ENCODE measurements at places on chromosomes 3 and 15.

GRCh38 chr3:123026565-123027291, 835 bp downstream of the SEMA5B start:
- DNase-seq: no peak

GRCh38 chr3:115581362-115582135, 41.8 kb upstream of the GAP43 start:
- no peak for DNase-seq

GRCh38 chr3:147113293-147114044, 292.9 kb downstream of the ZIC4 start:
- DNase-seq: no peak

- no peak for DNase-seq
Measured at GRCh38 chr15:97189162-97189780, 771.2 kb upstream of the ARRDC4 start.

GRCh38 chr3:82938821-82939328, 1177.4 kb upstream of the GBE1 start:
- no peak for DNase-seq

DNA sequence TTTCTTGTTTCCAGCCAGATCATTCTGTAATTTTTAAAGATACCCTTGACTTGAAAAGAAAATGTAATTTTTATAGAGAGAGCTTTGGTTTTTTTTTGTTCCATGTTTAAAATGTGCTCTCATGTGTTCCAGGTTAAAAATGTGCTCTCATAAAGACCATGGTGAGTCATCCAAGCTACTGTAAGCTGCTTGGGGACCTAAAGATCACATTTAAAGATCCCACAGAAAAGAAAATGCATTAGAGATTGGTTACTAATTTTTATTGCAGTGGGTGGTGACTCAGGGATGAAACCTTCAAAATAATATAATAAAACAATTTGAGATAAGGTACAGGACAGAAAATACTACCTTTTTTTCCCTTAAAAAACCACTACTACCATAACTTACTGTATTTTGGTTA, 11.0 kb downstream of the TCF12 start:
- DNase-seq: no peak

- DNase-seq: no peak
Measured at GRCh38 chr15:57611938-57612337, 20.2 kb downstream of the MYZAP start.

- no peak for DNase-seq
Measured at GRCh38 chr3:73352841-73353645, 271.7 kb downstream of the PDZRN3 start.

GRCh38 chr3:50155891-50156290, 767 bp downstream of the SEMA3F start:
- DNase-seq: no peak

DNA sequence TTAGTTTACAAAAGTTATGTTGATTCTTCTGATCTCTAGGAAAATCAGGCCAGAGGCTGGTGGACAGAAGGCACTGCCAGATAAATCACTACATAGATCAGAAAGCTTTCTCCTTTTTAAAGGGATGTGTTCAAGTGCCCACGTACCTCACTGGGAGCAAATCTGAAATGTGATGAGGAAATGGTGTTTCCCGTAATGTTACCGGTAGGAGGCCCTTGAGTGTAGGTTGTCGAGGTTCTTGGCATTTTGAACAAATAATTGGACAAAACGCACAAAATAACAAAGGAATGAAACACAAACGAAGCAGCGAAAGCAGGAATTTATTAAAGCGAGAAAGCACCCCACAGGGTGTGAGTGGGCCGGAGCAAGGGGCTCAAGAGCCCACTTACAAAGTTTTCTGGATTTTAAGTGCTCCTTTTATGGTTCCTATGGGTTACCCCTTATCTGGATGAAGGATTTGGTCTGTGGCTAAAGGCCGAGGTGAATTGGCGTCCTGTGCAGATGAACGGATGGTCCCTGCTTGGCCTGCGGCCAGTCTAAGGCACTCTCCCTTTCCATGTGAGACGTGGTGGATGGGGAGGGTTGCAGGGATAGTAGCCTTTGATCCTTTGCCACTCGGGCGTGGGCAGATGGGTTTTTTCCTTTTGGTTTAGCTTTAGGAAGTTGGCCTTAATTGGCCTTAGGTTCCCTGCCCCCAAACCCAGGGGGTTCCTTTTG, 1.0 kb downstream of the SNX1 start:
- no peak for DNase-seq

- DNase-seq: no peak
Measured at GRCh38 chr3:31268868-31269267, 263.9 kb upstream of the STT3B start.

DNA sequence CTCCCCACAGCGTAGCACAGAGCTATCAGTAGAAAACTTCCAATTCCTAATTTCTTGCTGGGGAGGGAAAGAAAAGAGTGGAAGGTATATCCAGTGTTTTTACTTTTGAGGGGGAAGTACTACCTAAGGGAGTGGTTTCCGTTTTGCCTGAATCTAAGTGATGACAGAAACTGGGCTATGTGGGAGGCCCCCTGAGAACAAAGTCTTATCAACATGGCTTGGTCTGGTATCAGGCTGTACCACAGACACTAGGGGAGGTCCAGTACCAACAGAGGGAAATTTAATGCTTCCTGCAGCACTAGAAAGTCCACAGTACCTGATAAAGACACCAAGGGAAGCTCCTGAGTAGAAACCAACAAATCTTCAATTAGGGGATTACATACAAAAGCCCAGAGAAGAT, 199.2 kb downstream of the IL5RA start:
- no peak for DNase-seq

DNA sequence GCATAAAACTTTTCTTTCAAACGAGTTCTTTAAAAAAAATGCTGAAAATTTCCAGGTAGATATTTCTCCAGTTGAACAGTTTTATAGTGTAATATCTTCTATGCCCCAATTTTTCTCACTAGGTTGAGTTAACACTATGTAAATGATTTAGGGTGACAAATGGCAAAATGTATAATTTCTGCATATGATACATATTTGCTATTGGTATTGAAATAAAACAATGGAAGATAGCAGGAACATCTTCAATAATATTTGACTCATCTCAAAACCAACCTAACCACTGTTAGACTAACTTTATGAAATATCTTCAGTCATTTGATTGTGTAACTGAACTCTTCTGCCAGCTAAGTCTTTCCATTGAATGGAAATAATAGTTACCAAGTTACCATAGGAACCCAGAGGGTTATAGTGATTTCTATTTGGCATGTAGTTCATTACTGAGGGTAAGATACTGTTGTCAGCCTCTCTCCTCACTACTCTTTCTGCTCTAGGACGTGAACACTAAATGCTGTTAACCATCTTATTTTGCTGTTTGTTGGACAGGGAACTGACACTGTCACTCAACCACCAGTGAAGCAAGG, 824.7 kb upstream of the NECTIN3 start:
- DNase-seq: no peak

DNA sequence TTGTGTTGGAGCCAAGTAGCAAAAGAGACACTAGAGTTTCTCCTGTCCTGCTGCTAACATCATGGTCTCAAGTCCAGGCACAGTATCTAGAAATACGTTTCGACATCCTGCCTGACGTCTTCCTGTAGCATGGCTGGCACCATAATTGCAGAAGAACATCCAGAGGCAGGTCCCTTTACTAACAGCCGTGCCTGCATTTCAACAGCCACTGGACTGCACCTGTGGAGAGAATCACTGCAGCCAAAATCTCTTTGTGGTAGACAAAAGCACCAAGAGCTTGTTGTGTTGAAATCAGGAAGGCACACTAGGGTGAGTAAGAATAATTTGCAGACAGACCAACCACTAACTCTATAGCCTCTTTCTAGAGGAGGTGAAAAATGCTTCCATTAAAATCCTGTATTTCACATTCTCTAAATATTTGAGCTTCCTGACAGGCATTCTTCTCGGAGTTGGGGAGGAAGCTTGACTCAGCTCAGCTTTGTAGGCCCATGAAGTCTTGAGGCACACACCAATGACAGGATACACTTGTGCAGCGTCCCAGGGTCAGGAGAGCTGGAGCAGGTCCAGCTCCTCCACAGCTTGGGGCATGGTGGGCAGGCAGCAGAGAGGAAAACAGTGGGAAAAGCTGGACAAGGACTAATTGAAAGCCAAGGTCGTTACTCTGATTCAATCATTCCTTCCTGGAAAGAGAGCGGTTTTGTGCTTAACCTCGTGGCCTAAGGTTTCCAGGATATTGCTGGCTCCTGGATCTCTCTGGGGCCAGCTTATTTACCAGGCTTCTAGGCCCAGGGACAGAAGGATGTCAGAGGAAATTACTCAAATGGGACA, 244.9 kb downstream of the FAM43A start:
- no peak for DNase-seq

DNA sequence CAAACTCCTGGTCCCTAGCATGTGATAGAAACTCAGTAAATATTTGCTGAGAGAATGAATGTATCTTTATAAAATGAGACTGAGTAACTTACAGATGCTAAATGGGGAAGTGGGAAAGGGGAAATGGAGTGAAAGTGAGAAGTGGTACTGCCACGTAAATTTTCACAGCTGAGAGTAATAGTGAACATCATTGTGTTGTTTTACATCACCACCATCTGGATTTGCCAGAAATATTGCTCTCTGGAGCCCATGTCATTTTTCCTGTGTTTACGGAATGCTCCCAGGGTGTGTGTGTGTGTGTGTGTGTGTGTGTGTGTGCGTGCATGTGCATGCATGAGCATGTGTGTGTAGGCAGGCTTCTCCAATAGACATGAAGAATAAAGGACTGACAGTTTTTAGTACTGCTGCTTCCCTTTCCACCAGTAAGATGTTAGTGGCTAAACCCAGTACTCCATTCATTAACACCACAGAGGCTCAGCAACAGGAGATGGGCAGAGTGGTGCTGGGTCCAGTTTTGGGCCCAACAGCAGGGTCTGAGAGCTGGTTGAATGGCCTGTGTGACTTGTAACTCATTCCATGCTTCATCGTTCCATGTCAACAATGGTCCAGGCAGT, 57.3 kb downstream of the DIPK2A start:
- no peak for DNase-seq

GRCh38 chr3:49674497-49674983, 389 bp downstream of the APEH start:
- DNase-seq: no peak

- no peak for DNase-seq
Measured at GRCh38 chr3:13882876-13883275, 3.0 kb upstream of the WNT7A start.

GRCh38 chr3:10783360-10784351, 32.4 kb upstream of the SLC6A11 start:
- no peak for DNase-seq

DNA sequence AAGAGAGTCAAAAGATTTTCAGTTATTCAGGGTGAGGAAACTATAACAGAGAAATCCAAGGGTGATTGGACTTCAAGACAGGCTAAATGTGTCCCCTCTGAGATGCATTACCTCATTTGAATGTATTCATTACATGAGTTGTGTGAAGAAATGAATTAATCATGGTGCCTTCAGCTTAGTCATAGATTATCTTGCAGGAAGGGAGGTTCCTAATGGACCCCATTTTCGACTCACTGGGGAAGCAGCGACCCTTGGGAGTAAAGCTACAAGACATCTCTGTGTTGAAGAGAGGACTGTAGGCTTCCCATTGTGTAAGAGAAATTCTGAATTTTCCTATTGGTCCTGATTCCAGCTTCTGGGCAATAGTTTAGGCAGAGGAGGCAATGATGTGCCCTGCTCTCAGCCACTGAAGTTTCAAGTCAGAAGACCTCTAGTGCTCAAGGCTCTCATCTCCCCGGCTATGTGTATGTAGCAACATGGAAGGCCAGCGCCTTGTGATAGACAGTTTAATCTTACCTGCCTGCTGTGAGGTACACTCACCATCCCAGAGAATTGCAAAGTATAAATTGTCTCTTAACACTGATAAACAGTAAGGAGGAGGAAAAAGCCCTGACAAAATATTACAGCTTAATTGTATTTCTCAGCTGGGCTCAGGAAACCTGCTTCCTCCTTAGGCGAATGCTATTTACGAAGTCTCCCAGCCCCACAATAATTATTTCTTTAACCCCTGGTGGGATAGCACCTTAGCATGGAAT, 133.8 kb downstream of the PDCD6IP start:
- DNase-seq: no peak

GRCh38 chr15:40407330-40407990, 1.9 kb downstream of the IVD start:
- DNase-seq: no peak

- DNase-seq: no peak
Measured at GRCh38 chr15:44706946-44707636, 4.0 kb downstream of the PATL2 start.

DNA sequence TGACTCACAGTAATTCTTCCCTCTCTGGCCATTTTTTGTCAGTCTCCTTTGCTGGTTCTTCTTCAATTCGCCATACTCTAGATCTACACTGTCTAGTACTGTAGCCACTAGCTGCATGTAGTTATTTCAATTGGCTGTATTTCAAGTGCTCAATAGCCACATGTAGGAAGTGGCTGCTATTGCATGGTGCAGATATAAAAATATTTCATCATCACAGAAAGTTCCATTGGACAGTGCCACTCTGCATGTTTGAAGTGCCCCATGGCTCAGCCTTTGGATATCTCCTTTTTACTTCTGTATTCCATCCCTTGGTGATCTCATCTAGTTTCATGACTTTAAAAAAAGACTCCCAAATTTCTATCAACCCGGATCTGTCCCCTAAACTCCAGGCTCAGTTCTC, 22.1 kb downstream of the PPP2R3A start:
- DNase-seq: no peak

GRCh38 chr3:181176601-181177000, 187.1 kb upstream of the DNAJC19 start:
- DNase-seq: no peak

GRCh38 chr3:52204337-52205073, 6.5 kb downstream of the ALAS1 start:
- no peak for DNase-seq

- DNase-seq: no peak
Measured at GRCh38 chr3:32432045-32432710, 40.5 kb downstream of the CMTM7 start.

DNA sequence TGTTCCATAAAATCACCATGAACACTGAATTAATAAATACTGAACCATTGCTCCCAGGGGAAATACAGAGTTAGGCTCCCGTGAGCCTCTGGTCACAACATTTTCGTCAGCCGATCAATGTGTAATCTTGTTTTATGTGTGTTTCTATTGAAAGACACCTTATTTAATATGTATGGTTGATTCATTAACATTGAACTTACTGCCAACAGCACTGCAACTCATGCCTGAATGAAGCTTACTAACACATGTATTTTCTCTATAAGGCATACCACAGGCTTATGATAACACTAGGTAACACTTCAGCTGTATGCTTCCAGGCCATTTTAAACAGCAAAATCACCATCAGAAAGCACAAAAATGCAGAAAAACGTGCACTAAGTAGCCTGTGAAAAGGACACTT, 9.1 kb upstream of the REC114 start:
- no peak for DNase-seq

DNA sequence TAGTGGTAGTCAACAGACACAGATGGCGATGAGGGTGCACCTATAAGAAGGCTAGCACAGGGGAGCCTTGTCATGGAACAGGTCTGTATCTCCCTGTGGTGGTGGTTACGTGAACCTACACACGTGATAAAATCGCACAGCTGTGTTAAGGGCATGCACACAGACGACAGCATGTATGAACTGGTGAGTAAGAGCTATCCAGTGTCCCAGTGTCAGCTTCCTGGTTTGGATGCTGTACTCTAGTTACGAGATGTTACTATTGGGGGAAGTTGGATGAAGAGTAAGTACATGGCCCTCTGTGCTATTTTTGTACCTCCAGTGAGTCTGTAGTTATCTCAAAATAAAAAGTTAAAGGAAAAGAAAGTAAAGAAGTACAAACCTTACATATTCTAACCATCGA, 38.2 kb downstream of the MTMR10 start:
- DNase-seq: no peak

- DNase-seq: no peak
Measured at GRCh38 chr3:139202226-139202958, 141.4 kb upstream of the MRPS22 start.

GRCh38 chr3:29955413-29955812, 651.0 kb upstream of the TGFBR2 start:
- DNase-seq: no peak
